Adrenal gland (tissue), 19 donors: ENCODE measurements at places on chromosomes 13 and 19. TPM values are rescaled to one million over a fixed set of nuclear protein-coding genes. Genes with fewer than 3 reads are reported as not detected.
A peak's percentile ranks its signal among the peaks of the same experiment; 100 is the strongest.

The TMPRSS9 gene
- 0.32 TPM for total RNA-seq

The PRTN3 gene
- total RNA-seq, result not detected

GRCh38 chr19:29531458-29532025, 5.7 kb downstream of the VSTM2B start:
- H3K36me3 ChIP-seq, result no peaks in the 10 kb centered on the region
- H3K4me1 ChIP-seq, result no peaks in the 10 kb centered on the region
- DNase-seq, result no peak
- no peak overlapping the region for H3K4me3 ChIP-seq

GRCh38 chr19:40279120-40279551, 6.0 kb downstream of the AKT2 start:
- DNase-seq, result no peak
- H3K4me3 ChIP-seq, result no peak overlapping the region
- H3K27me3 ChIP-seq, result no peaks in the 10 kb centered on the region
- peak overlapping the region; percentile 7 for H3K27ac ChIP-seq
